ENCODE measurements at places on chromosomes 11 and 22. TPM values are rescaled to one million over a fixed set of nuclear protein-coding genes. Genes with fewer than 3 reads are reported as not detected.

DNA sequence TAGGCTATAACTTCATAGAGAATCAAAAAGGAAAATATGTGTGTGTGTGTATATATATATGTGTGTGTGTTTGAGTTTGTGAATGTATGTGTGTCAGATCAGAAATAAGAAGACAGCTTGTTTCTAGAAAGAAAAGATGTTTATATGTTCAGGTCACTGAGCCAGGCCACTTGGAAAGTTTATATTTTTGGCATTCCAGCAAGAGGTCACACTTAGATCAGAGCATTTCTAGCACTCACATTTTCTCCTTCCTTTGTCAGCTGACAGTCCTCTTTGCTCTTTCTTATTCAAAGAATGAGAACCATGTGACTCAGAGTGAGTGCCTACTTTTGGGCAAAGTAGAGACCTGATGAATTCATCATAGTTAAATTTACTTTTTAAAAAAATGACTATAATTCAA, 22.9 kb downstream of the RAB38 start:
- no peak for DNase-seq

TMPRSS5 gene
- 0.43 TPM for polyA plus RNA-seq

DNA sequence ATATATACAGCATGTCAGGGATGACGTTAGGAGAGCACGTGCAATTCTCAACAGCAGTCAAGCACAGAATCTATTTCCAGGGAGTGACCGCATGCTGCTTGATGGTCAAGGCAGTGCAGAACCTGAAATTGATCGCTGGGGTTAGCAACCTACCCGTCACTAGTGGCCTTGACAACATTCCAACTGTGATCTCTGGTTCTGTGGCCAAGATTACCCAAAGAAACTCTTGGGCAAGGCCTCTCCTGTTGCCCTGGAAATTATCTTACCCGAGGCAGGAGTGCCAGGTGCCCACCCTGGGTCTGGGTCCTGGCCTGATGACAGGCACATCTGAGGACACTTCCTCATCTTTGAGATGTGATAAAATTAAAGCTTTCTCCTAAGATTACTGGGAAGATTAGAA, 2.2 kb downstream of the TM7SF2 start:
- no peak for DNase-seq

MB gene
- polyA plus RNA-seq: 0.22 TPM

OR51B2 gene
- not detected for polyA plus RNA-seq

SLC22A6 gene
- 34.7 TPM for polyA plus RNA-seq

DNA sequence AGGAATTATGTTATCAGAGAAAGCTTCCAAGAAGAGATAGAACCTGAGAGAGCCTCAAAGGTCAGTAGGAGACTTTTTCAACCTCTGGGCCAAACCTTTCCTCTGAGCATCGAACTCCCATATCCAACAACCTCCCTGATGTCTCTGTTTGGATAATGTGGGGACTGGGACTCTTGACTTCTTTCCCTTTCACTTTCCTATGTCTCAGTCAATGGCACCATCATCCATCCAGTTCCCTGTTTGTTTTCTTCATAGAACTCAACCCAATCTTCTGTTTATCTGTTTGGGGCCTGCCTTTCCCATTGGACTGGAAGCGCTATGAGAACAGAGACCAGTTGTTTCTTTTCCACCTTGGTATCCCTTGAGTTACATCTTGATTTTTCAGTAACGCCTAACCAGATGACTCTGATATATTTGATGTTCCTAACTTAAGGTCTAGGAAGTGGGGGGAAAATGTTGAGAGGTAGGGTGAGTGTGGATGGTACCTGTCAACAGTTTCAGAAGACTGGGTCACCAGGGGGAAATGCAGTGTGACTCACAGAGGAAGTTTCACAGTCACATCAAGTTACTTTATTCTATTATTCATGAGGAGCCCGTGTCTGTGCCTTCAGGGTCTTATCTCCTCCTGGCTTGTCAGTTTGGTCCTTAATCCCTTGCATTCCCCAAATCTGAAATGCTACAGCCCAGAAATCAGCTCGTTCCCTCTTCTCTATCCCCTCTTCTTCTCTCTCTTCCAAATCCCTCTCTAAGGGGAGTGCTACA, 4.5 kb upstream of the KCNE3 start:
- DNase-seq: no peak

- DNase-seq: no peak
These were observed 747.8 kb downstream of the BRD1 start for GRCh38 chr22:49079743-49080500.

LDLRAD3 gene
- polyA plus RNA-seq: 25.5 TPM

- no peak for DNase-seq
These were observed 6.3 kb downstream of the KLHL35 start for GRCh38 chr11:75426720-75427086.

SMPD1 gene
- 32.3 TPM for polyA plus RNA-seq

DNA sequence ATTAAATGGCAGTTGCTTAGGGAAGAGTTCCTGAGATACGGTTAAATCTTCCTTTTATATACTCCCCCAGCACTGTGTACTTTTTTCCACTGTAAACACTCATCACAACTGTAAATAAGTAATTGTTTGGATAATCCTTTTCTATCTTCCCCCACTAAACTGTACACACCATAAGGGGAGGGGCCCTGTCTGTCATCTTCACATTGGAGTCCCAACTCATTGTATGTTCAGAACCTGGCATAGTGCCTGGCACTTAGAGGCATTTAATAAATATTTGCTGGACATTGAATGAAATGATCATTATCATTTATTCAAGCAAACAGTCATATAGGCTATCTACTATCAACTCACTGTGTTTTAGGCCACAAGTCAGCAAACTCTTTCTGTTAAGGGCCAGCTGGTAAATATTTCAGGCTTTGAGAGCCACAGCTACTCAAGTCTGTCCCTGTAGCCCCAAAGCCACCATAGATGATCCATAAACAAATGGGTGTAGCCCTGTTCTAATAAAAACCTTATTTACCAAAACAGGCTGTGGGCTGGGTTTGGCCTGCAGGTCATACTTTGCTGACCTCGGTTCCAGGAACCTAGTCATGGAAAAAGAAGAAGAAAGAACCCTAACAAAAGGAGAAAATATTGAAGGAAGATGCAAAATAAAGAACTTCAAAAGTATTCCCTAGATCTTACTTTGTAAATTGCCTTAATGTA, 70.0 kb downstream of the AMOTL1 start:
- no peak for DNase-seq

DNA sequence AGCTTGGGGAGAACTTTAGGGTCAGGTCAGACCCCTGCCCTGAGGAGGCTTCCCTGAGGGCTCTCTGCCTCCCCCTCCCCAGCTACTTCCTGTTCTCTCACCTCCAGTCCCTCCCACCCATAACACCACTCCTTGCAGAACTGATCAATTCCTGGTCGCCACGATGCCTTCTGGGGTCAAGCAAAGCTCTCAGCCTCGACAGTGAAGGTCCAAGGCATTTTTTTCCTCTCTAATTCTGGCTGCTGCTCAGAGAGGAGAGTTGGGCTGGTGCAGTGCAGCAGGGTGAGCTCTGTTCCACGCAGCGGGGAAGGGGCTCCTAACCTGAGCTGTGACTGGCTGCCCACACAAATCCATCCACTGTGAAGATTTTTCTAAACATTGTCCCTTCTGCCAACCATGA, 628.4 kb downstream of the BRD1 start:
- no peak for DNase-seq

OR8G1 gene
- polyA plus RNA-seq: not detected

DNA sequence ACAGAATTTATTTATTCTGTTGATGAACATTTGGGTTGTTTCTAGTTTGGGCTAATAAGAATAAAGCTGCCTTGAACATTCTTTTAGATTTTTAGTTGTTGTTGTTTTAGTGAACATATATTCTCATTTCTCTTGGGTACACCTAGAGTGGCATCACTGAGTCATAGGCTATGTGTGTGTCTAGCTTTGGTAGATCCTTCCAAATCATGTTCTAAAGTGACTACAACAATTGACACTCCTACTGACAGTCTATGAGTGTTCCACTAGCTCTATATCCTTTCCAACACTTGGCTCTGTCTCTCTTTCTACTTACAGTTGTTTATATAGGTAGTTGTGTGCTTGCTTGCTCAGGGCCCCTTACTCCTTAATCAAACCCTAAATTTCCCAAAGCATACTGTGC, 346.0 kb upstream of the NCAM1 start:
- DNase-seq: no peak

DNA sequence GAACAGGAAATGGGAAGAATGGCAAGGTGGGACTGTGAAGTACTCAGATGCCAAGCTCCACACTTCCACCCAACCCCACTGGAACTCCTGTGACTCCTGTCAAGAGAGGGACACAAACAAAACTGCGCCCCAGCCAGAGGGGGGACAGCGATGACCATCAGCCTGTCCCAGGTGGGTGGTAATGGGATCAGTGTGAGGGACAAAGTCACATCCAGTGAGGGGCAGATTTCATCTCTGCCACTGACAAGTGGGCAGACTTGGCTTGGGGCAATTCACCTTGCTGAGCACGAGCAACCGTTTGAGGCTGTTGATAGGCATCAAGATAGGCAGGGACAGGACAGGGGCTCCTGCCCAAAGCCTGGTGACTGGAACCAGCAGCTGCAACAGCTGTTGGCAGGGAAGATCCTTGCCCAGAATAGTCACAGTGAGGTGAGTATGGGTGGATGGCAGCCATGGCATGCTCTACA, 105.4 kb upstream of the PITPNB start:
- DNase-seq: no peak

LGR4 gene
- polyA plus RNA-seq: 127 TPM

DNA sequence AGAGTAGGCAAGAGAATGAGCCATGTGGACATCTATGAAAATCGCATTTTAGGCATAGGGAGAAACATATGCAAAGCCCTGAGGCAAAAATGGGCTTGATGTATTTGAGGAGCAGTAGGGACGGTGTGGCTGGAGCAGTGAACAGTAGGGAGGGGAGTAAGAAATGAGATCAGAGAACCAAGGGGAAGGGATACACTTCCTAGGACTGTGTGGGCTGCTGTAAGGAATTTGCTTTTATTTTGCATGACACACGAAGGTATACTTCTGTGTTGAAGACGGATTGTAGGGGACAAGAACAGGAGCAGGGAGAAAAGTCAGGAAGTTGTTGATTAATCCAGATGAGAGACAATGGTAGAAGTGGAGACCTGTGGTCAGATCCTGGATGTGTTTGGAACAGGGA, 572.1 kb downstream of the JRKL start:
- DNase-seq: no peak

- no peak for DNase-seq
These were observed 20.7 kb downstream of the LINC01488 start for GRCh38 chr11:69501891-69502860.

GRCh38 chr11:61791737-61792309, 576 bp downstream of the TMEM258 start:
- peak; percentile 83 for DNase-seq

- DNase-seq: no peak
These were observed 55.8 kb upstream of the TREH start for GRCh38 chr11:118735203-118735602.

DNA sequence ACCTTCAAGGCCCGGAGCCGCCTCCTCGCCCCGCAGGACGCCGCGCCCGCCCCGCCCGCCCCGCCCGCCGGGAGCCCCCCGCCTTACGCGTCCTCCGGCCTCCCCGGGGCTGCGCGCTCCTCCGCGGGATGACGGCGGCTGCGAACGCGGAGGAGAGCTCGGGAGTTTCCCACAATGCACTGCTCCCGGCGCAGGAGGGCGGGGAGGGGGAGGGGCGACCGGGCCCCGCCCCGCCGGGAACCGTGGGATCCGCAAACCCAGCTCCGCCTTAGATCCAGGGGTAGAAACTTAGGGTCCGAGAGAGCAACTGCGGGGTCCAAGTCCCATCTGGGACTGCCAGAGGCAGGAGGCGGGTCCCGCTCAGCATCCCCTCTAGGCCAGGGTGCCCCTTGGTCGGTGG, at the start of gene CEND1:
CEND1 (minus strand) TSS at position 148 of the 400 bp plus-strand sequence. CDS start 1,514 bp downstream, outside the sequence.
- DNase-seq: no peak

DNA sequence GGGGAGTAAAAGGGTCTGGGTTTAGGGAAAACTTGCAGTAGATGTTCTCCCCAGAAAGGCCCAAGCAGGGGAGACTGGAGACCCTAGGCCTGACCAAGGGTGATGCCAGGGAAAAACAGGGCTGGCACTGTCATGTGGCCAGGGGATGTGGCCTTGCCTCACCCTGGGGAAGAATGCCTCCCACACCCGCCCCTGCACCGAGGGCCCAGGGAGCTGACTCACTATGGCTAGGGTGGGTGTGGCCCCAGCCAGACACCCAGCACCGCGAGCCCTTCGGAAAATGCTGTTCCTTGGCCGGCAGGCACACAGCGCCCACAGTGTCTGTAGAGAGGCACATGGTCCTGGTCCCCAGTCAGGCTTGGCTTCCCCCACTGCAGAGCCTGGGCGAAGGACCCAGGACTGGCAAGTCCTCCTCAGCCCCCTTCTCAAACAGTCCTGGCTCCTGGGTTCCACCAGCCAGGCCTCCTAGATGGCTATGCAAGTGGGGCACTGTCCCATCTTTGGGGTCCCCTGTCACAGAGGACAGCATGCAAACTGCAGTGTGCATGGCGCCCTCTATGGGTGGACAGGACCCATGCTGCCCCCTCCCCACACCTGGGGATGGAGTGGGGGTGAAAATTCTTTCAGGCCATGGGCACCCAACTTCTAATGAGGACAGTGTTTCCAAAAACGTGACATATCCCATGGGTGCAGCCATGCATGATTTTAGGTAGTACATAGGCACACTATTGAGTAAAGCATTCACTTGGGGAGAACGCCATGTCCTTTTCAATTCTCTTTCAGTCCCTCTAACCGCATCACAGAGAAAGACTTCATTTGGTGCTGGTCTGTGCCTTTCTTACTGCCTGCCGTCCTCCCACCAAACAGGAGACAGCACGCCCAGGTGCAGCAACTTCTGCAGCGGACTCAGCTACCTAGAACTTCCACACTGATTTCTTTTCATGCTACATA, 15.2 kb downstream of the TMPRSS5 start:
- no peak for DNase-seq

- DNase-seq: no peak
These were observed 44.2 kb upstream of the TH start for GRCh38 chr11:2215561-2216399.

GRCh38 chr22:26168939-26169314, 335 bp upstream of the SEZ6L start:
- DNase-seq: no peak

Measured in right renal cortex interstitium (tissue), 3 donors.